ENCODE measurements at places on chromosomes 7 and 10. TPM values are rescaled to one million over a fixed set of nuclear protein-coding genes. Genes with fewer than 3 reads are reported as not detected.

DNA sequence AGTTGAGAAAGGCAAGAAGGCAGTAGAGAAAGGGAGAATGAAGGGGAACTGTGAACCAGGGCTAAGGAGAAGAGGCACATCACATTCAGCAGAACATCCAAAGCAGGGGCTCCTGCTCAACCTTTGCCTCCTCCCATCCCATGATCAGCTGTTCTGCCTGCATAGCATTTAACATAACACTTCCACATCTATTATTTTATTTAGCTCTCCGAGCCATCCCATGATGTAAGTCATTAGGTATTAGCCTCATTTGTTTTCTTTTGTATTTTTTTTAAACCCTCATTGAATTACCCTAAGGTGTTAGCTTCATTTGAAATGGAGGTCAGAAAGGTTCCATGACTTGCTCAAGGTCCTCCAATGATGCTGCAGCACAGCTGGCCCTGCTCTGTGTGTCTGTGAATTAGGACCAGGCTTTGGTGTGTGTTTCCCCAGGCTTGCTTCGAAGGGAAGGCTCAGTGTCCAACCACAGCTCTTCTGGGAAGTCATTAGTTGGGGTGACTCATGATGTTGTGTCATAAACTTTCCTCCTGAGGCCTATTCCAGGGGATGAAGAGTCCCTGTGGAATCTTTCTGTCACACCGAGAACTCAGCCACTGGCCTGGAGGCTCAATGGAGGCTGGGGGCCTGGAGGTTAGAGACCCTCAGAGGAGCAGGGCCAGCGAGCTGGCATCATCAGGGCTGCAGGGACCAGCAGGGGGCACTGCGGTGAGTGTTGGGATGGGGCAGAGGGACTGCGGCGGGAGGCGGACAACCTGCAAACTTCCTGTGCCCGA lies 16.5 kb downstream of the NPFFR1 start:
- no peak for DNase-seq

- no peak for DNase-seq
Observed at GRCh38 chr7:133697585-133697984, 429.6 kb upstream of the LRGUK start.

GRCh38 chr10:123222832-123223231 lies 68.6 kb downstream of the BUB3 start:
- DNase-seq = no peak

GRCh38 chr10:75020168-75020567 lies 91.3 kb upstream of the SAMD8 start:
- DNase-seq = no peak

DNA sequence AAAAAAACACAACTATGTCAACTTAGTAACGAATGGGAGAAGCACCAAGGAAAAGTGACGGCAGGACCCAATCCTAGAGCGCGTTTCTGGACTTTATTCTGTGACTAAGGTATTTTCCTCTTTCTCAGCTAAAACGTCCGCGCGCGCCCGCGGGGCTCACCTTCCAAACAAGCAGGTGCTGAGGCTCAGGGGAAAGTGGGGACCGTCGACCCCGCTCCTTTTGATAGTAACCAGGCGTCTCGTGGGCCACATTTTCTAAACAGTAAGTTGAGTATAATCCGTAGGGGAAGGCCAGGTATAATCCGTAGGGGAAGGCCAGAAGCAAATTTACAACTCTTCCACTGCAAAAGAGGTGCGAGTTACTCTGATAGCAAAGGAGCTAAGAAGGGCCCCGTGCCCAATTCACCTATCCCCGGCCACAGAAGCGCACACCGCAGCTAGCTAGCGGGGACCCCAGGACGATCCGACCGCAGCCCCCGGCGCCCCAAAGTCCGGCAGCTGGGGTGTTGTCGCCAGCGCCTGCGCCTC lies 743 bp downstream of the MKI67 start:
- DNase-seq = no peak

DNA sequence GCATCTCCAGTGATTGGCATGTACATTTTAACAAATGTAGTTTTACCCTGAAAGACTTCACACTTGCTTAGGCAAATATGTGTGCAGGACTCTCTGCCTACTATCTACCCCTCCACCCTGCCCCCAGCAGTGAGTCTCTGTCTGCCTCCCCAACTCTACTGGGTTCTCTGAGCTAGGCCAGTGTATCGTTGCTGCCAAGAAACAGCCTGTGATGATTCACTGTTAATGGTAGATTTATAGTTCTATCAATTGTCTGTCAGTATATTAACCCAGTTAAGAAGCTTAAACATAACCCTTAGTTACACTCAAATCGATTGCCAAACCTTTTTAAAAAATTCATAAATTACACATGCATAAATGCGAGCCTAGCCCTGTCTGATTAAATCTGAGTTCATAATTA lies 137.0 kb downstream of the SND1 start:
- DNase-seq = no peak

DNA sequence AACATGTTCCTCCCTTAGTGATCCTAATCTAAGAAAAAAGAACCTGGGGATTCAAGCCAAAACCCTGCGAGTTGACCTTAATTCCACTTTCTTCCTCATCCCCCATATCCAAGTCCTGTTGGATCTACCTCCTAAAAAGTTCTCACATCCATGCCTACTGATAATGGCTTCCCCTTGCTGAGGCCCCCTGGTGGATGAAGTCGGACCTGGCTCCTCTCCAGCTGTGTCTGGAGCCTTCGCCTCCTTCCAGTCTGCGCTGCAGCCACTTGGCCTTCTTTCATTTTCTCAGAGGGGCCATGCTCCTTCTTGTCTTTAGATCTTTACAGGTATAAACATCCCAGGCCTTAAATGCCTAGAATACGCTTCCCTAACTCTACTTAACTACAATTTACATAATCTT lies 8.1 kb downstream of the PDE1C start:
- no peak for DNase-seq

GRCh38 chr10:131997366-131998049 lies 15.8 kb upstream of the BNIP3 start:
- no peak for DNase-seq

DNA sequence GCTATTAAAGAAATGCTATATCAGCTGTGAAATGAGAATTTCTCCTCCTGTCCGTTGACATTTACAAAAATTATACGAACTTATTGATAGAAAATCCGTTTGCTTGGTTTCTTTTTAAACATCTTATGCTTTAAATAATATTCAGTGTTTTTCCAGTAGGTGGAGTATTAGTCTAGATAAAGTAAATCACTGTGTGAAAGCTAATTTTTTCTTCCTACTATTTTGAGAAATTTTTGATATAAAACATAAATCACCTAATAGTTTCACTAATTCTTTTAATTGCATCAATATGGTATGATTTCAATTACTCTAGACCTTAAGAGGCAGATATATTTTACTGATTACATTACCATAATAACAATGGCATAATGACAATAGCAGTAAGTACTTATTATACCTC lies 335.2 kb upstream of the C7orf33 start:
- no peak for DNase-seq

DNA sequence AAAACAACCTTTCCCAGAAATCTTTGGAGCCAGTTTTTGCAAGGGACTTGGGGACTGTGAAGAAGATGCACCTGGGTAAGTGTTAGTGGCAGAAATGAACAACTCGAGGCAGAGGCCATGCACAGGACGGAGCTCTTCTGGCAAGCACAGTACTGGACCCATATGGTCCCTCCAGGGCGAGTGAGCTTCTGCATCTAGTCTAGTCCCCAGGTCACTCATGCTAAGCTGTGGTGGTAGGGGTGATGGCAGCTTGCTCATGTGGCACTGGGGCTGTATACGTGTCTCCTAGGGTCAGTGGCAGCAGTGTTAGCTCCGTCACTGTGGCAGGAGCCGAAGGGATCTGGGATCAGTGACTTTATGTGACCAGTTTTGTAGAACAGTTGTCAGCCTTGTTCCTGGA lies 9.3 kb upstream of the LRRC61 start:
- DNase-seq = no peak

GRCh38 chr10:103100620-103101019 lies 92.5 kb downstream of the NT5C2 start:
- DNase-seq = no peak

- DNase-seq = no peak
Observed at GRCh38 chr10:60134548-60134947, 228.2 kb upstream of the CCDC6 start.

- no peak for DNase-seq
Observed at GRCh38 chr7:30188811-30189210, 54.0 kb downstream of the MTURN start.

DNA sequence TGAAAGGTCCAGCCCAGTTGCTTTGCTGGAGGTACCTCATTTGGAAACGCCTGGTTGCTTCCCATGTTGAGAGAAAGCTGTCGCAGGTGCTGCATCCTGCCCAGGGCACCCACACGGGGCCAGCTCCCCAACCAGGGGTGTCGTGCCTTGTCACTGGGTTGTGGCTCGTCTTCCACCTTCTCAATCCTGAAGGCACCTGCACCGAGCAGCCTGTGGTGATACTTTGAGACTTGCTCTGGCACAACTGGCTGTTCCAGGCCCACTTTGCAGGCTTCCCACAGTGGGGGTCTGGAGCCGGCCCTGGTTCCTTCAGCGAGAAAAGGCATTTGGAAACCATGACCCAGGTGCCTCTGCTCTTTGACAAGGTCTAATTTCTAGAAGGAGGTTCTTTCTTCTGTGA lies 197.3 kb upstream of the PPP2R2D start:
- no peak for DNase-seq

The SPAG6 gene
- 2.2 TPM for polyA plus RNA-seq

The TDRD1 gene
- not detected for polyA plus RNA-seq

The APBB1IP gene
- 0.86 TPM for polyA plus RNA-seq

Data from renal pelvis (tissue), 12 donors.